Body of pancreas (tissue), 4 donors: ENCODE measurements at places on chromosomes 11 and 22.

DNA sequence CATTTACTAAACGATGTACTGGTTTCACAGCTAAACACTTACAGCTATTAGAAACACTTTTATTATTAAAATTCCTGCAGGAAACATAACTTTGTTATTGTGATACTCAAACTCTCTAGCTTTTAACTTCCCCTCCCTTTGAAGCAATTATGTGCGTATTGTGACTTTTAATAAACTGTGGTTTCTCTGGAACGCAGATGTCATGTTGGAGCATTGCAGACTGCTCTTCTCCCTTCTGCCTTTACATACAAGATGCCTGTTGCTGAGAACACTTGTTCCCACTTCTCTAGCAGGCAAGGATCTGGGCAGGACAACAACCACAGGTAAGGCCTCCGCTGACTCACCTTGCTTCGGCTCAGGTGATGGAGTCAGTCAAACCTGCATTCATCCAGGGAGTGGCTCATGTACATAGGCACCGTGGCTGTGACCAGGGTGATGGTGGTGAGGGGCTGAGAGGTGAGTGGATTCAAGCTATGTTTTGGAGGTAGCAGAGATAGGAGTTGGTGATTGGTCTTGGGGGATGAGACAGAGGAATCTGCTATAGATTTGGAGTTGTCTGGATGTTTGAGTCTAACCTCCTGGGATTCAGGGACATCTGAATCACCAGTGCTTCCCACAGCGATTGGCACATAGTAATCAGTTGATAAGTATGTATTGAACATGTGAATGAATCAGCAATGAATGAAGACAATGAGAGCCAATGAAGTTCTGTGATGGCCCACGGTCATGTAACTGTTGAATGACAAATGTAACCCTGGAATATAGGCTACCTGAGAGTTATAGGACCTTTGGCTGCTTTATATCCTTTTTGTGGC, 106.0 kb downstream of the ADAMTS15 start:
- DNase-seq = no peak

- no peak for DNase-seq
These were observed 125.6 kb upstream of the SLC5A12 start for GRCh38 chr11:26847459-26847858.

DNA sequence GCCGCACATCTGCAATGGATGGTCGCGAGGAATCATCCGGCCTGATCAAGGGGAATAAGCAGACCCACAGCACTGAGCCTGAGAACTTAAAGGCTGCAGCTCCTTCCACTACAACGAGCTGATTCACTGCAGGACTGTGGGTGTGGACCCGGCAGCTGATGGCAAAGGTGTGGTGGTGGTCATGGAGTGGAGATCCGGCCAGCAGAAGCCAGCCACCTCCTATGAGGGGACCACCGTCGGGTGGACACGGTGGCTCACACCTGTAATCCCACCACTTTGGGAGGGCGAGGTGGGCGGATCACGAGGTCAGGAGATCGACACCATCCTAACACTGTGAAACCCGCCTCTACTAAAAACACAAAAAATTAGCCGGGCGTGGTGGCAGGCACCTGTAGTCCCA, 66.4 kb downstream of the DGCR2 start:
- DNase-seq = no peak

- DNase-seq = no peak
These were observed 22.9 kb downstream of the GNAZ start for GRCh38 chr22:23093051-23093788.

- peak; percentile 70 for DNase-seq
These were observed 394 bp downstream of the KIAA1671 start for GRCh38 chr22:24952837-24953383.

GRCh38 chr11:102457056-102457677, 4.6 kb upstream of the TMEM123 start:
- DNase-seq = no peak

GRCh38 chr11:10208131-10208575, 85.9 kb downstream of the SBF2 start:
- no peak for DNase-seq

- peak; percentile 87 for DNase-seq
These were observed 17.8 kb upstream of the TMPRSS13 start for GRCh38 chr11:117946842-117947526.

GRCh38 chr22:43488937-43489336, 77.1 kb downstream of the MPPED1 start:
- no peak for DNase-seq

DNA sequence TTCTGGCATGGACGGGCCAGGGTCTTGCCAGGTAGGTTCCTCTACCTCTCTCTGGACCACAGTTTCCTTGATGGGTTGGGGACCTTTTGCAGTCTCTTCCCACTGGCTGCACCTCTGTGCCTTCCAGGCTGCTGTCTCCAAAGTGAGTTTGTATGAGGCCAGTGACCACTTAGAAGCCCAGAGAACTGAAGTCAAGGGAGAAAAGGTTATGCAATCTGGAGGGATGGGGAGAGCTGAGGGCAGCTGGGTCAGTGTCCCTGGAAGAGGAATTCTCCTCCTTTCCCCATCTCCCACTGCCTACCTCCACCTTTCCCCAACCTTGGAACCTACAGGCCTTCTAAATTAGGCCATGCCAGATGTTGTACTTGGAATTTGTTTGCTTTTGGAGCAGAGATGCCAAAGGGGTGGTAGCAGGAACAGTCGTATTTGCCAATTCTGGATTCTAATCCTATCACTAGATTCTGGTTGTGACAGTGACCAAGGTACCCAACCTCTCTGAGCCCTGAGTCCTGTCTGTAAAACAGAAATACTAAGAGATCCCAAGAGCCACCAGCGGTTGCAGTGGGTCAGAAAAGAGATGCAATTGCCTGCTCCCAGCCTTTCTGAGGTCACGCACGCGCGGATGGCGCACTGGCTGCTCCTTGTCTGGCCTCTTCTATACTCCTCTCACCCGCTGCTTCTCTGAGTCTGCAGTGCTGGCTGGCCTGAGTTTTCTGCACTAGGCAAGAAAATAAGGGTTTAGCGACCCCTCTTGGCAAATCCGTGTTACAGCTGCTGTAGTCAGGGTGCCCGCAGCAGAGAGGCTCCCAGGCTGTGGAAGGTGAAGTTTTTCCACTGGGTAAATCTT, 10.7 kb upstream of the ACCSL start:
- DNase-seq = peak; percentile 81

- no peak for DNase-seq
These were observed 29.1 kb downstream of the FAM118A start for GRCh38 chr22:45338795-45339194.

DNA sequence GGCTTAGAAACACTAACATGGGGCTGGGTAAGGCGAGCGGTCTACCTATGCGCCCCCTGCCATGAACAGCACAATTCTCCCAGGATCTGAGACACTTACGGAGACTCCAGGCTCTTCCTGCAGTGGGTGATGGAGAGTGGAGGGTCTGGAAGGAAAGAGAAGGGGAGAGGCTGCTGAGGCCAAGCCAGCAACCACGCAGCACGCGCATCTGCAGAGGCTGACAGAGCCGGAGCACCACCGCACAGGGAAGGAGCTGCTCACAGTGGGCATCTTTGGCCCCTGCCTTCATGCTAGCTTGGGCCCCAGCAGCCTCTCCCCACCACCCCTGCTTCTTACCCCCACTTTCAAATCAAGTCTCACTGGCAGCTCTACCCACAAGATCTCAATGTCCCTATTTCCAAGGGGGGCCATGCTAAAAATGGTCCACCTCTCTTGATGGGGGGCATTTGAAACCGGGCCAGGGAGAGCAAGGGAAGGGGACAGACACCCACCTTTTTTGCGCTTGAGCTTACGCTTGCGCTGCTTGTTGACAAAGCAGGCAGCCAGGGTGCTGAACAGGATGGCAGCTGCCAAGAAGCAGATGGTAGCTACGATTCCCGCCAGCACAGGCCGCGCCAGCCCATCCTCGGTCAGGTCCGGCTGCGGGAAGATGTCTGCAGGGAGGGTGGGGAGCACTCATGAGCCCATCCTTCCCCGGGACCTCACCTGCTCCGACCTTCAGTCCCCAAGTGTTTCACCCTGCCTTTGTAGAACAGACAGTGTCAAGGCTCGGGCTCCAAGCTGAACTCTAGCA, 34.5 kb downstream of the IGSF9B start:
- no peak for DNase-seq

DNA sequence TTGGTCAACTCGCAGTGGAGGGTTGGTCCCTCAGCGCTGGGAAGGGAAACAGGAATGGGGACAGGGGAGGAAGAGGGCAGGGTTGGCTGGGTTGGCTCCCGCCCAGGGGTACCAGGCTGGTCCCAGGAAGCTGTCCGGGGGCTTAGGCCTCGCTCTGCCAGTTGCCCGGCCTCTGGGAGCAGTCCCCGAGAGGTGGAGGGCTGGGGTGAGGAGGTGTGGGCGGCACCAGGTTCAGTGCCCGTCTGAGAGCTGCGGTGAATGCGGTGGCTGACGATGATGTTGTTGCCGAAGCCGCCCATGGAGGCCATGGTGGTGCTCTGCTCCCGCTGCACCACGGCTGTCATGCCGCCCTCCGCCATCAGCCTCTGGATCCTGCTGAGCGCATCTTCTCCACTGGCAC, 6.0 kb upstream of the CHRM4 start:
- no peak for DNase-seq

DNA sequence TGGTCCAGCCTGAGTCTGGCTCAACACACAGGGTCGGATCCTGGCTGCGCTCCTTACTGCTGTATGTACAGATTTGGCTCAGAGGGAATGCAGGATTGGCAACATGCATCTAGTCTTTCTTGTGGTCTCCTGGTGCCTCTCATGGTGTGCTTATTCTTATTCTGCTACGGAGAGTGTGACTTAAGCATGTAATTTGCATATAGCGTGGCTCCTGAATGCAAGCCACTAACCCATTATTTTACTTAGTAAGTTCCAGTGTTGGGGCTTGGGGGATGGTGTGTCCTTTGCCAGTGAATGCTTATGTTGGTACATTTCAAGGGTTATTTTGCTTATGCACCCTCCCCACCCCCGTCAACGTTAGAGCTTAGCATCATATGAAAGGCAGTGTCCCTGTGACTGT, 51.2 kb downstream of the PTPRJ start:
- no peak for DNase-seq

- no peak for DNase-seq
These were observed 52.1 kb upstream of the MYEOV start for GRCh38 chr11:69241844-69242243.

GRCh38 chr11:79152511-79152910, 288.3 kb downstream of the TENM4 start:
- no peak for DNase-seq

DNA sequence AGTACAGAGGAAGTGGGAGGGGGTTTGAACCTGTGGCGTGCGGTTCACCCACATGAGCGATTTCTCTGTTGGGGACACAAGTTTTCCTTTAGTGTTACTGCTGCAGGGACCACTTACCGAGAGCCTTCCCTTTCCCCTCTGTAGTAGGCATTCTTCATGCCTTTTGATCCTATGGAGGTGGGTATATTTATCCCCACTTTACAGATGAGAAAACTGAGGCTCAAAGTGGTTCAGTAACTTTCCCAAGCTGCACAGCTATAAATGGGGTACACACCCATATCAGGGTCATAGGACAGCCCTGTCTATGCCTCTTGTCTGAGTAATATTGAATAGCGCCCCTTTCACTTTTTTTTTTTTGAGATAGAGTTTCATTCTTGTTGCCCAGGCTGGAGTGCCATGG, 3.3 kb upstream of the PHF21B start:
- no peak for DNase-seq

- DNase-seq = no peak
These were observed 73.3 kb downstream of the ENTHD1 start for GRCh38 chr22:39820256-39820655.

DNA sequence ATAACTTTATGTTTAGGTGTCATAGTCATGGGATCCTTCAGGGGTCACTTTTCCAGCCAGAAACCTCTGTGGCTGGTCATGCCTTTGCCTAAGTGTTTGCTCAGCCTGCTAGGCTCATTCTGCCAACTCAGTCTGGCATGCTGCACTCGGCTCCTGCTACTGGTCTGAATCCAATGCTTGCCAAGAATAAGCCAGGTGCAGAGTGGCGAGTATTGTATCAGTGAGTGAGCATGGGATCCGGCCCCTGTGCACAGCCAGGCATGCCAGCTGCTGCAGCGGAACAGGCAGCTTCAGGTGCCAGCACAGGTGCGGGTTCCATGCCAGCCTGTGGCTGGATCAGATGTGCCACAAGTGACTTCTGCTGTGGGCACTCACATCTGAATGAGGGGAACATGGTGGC, 1269.3 kb upstream of the CNTN5 start:
- peak; percentile 27 for DNase-seq

- no peak for DNase-seq
These were observed 40.5 kb downstream of the PRCP start for GRCh38 chr11:82859750-82860149.

DNA sequence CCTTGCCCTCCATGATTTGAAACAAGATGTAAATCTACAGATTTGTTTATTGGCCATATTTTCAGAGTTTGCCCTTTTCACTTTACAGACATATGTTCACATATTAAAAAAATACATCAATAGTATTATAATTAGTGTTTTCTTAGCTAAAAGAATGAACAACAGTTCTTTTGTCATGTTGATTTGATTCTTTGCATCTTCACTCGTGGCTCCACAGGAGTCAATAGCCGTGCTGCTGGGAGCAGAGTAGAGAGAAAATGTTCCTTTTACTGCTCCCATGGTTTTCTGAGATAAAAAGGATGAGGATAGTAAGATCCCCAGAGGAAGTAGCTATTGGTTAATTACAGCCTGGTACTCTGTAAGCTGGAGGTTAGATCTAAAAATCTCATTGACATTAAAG, 151.2 kb downstream of the PGR start:
- DNase-seq = no peak

DNA sequence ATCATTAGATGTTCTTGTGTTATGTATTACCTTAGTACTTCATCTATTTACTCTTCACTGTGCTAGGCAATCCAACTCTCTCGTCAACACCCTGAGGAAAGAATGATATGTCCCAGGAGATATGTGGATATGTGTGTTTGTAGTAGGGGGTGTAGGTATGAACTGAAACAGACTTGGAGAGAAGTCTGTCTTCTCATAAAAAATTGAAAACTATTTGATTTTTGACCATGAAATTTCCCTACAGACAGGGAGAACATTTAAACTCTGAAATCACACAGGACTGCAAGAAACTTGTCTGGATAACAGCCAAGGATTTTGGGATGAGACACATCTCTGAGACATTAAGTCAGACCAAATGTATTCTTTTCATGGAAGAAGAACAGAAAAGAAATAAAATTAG, 967.0 kb upstream of the FAT3 start:
- no peak for DNase-seq

DNA sequence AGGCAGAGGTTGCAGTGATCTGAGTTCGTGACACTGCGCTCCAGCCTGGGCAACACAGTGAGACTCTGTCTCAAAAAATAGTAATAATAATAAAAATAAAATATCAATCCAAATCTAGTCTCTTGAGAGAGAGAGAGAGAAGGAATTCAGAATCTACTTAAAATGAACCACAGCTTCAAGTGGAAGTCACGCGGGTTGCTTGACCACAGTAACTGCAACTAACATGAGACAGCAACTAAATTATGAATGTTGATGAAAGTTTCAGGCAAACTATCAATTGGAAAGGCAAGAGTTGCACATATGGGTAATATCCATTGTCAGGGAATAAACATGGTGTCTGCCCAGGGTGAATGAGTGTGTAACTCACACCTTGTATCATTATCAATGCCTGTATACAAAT, 12.5 kb downstream of the POU2AF2 start:
- no peak for DNase-seq
